GM23338 (cell line): ENCODE measurements at places on chromosomes 5 and 9. TPM values are rescaled to one million over a fixed set of nuclear protein-coding genes. Genes with fewer than 3 reads are reported as not detected.
A peak's percentile ranks its signal among the peaks of the same experiment; 100 is the strongest.

DNA sequence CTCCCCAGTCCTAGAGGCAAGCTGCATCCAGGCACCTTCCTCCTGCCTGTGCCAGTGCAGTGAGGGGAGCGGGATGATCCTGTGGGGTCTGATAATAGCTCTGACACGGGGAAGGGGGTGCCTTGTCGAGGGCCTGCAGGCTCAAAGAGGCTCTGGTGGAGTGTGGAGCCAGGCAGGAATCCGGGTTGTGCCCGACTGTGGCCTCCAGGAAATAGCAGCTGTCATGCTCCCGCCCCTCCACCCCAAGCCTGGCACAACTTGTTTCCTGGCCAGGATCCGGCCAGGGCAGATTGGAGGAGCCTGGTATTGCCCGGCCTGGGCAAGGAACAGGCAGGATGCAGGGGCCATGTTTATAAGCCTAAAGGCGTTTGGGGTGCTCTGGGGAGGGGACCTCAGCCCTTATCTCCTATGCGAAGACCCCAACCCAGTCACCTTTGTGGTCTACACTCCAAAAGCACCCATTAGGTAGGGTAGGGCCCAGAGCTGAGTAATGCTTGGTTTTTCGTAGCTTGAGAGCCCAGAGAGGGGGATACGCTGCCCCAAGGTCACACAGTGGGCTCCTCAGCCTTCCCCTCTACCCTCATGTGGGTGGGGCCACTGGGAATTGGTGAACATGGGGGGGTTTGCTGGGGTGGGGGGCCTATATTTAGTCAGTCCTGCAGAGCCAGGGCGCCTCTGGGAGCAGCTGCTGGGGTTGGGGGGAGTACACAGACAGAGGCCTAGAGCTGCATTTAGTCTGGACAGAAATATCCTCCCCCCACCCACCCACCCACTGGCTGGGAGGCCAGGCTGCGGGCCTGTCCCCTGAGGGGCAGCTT, 12.2 kb downstream of the CXXC5 start:
- no peak for DNase-seq
- H3K27ac ChIP-seq, result no peak overlapping the region
- H3K27me3 ChIP-seq, result no peaks in the 10 kb centered on the region

MEF2C gene
- 0.97 and 1.2 TPM in 2 replicates for total RNA-seq

DNA sequence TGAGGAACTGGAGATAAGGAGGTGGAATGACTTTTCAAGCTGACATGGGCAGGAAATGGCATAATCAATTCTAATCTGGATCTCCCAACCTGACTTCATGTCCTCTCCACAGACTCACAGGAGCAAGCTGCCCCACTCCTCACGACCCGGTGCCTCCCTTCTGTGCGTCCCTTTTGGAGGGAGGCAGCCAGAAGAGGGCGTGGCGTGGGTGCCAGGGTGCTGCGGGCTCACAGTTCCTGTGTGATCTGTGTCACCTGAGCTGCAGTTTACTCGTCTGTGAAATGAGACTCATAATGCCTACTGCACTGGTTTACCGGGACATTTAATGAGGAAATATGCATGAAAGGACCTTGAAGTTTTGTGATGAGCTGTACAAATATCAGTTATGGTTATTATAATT, 207.4 kb downstream of the DAB2IP start:
- H3K36me3 ChIP-seq, result no peaks in the 10 kb centered on the region
- no peaks in the 10 kb centered on the region for H3K27me3 ChIP-seq
- no peak for DNase-seq
- peaks cover 10% of the 10 kb centered on the region for H3K4me1 ChIP-seq

DNA sequence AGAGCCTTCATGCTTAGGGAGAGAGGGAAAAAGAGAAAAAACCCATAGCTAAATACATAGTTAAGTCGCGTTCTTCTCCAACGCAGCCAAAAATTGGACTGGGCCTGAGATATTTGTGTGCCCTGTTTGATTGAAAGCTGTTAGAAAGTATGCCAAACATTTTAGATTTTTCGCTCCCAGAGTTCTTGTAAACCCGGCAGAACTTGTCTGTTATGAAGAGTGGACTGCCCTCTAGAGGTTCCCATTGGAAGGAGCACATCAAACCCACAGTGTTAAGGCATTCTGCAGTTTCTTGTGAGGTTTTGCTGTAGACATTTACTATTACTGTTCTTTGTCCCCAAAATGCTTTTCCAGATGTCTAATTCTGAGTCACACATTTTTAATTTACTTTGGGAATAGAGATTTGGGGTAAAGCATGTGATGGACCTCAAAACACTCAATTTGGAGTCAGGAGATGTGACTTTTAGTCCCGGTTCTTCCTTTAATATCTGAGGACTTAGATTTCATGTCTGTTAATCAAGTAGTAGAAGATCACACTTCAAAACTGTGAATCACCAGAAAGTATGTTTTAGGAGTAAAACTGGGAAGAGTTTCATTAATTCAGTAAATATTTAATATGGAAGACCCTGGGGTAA, 96.6 kb downstream of the PCSK1 start:
- no peaks in the 10 kb centered on the region for H3K36me3 ChIP-seq
- H3K4me1 ChIP-seq, result peaks cover 13% of the 10 kb centered on the region
- DNase-seq, result peak; percentile 88
- H3K4me3 ChIP-seq, result no peak overlapping the region

GRCh38 chr9:2015581-2016407, 647 bp downstream of the SMARCA2 start:
- no peak overlapping the region for H3K27ac ChIP-seq
- H3K27me3 ChIP-seq, result peaks cover 78% of the 10 kb centered on the region
- DNase-seq, result peak; percentile 77
- H3K4me1 ChIP-seq, result peaks cover 23% of the 10 kb centered on the region

CNTFR gene
- total RNA-seq, result 1.1 and 1.9 TPM in 2 replicates

GADD45G gene
- 12.7 and 15.8 TPM in 2 replicates for total RNA-seq

UBAP2 gene
- total RNA-seq, result 51.7 and 56.4 TPM in 2 replicates

- DNase-seq, result no peak
- H3K4me1 ChIP-seq, result peaks cover 23% of the 10 kb centered on the region
- H3K4me3 ChIP-seq, result no peak overlapping the region
- H3K27me3 ChIP-seq, result no peaks in the 10 kb centered on the region
Measured at GRCh38 chr9:70549926-70550325, 135.5 kb upstream of the KLF9 start.
